Stimulated activated CD8-positive, alpha-beta memory T cell treated with anti-CD3 and anti-CD28 coated beads, Interleukin-2, amount 100 ng/mL, for 48 hours (primary cell): ENCODE measurements at places on chromosomes 3 and 15.

- no peak for DNase-seq
Observed at GRCh38 chr15:65512807-65513416, 4.6 kb downstream of the DPP8 start.

- no peak for DNase-seq
Observed at GRCh38 chr3:62445275-62445674, 71.9 kb upstream of the FEZF2 start.

DNA sequence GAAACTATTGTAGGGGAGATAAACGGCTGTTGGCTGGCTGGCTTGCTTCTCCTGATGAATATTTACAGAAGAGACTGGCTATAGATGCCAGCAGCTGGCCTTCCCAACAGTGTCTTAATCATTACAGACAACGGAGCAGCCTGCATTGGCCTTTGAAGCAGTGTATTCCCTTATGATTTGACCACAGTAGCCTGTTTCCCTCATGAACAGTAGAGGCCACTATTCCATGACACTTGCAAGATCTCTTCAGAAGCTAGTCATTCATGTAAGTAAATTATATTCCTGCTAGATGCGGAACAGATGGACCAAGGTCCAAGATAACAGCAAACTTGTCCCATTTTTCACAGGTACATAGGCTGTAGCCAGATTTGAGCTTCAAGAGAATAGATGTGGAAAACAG, 47.3 kb downstream of the TMCO5A start:
- DNase-seq, result no peak

DNA sequence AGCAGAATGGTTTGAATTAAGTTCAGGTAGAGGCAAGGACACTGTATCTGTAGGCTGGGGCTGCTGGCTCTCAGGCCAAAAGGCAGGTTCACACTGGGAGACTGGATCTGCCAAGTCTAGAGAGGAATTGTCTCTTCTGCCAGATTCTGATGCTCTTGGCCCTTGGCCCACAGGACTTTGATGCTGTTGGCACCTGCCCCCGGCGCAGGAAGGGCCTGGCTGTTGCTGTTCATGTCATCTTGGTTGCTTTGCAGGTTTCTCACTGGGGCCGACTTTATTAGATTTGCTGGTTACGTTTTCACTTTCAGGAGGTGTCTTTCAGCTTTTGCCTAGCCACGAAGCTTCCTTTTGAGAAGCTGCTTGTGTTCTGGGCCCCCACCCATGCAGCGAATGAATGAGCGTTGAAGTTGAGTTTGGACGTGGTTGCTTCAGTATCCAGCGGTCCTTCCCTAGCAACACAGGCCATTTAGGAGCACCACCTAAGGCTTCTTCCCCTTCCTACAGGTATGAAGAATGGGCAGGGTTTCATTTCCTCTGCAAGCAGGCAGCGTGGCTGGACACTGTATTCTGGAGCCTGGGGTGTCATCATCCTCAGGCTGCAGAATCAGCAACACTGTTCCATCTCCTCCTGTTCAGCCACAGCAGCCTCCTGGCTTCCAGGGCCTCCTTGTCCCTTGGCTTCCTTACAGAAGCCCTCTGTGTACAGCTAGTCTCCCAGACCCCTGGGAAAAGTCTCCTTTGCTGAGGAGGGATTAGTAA, 65.6 kb upstream of the PRR23C start:
- no peak for DNase-seq

DNA sequence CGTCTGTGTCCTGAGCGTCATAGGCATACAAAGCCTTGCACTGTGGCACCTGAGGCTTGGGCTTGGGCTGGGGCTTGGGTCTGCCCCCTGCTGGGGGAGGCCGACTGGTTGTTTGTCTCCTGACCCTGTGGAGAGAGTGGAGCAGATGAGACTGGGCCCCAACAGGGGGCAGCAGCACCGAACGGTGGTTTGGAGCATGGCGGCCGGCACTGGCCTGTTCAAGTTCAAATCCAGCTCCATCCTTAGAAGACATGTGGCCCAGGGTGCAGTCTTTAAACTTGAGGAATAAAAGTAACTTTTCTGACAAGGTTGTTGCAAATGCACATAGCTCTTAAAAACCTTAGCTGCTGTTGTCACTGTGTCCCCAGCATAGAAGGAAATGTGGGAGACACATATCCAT, 33.3 kb downstream of the CCNB2 start:
- DNase-seq, result peak; percentile 34

DNA sequence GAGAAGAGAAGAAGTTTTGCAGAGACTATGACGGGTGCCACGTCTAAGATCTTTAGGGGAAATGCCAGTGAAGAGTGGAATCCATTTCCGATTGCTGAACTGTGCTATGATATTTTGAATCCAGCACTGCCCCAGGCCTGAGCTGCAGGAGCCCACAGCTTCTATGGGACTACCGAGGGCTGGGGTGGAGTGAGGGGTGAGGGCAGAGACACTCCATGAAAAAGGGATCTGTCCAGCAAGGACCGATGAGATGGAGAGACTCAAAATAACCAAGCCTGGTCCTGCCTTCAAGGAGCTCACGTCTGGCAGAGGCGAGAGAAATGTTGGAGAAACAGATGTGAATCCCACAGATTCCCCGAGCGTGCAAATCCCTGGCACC, 79.8 kb upstream of the MEF2A start:
- no peak for DNase-seq

DNA sequence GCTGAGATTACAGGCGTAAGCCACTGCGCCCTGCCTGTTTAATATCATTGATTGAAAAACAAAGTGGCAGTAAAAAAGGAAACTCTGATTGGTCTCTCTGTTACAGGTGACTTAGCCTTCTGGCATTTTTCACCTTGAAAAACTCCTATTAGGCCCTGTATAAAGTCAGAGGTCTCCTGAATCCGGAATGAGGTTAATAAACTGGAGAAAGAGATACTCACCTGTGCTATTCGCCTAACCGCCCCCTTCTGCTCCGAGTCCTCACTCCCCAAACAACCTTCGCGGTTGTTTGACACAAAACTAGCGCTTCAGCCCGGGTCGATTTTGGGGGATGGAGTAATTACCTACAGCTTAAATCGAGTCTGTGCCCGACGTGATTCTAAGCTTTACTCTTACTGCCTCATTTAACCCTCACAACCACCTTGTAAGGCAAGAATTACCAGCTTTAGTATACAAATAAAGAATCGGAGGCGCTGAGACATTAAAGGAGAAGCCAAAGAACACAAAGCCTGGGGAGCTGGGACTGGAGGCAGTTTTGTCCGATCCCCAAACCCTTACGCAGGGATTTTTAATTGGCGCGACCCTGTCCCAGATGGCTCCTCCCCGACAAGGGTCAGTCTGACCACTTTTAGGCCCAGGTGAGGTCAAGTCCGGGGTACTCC, 441 bp downstream of the CEP70 start:
- no peak for DNase-seq

- no peak for DNase-seq
Observed at GRCh38 chr15:85906640-85907039, 111.9 kb upstream of the KLHL25 start.

GRCh38 chr3:78221300-78221699, 1181.4 kb downstream of the ROBO2 start:
- no peak for DNase-seq

DNA sequence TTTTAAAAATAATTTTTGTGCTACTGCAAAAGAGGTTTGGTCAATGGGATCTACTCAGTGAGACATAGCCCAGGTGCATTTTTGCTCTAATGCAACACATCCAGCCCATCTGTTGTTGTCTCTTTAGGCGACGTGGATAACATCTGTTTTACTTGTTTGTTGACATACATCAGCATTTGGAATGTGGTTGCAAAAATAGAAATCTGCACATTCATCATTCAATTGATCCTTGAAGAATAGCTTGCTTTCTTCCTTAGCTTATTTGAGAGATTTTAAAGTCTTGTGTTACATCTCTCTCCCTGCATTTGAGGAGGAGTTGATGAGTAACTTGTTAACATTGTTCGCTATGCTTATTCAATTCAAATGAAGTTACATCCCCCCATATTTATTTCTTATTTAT, 1202.3 kb downstream of the NSUN3 start:
- no peak for DNase-seq

DNA sequence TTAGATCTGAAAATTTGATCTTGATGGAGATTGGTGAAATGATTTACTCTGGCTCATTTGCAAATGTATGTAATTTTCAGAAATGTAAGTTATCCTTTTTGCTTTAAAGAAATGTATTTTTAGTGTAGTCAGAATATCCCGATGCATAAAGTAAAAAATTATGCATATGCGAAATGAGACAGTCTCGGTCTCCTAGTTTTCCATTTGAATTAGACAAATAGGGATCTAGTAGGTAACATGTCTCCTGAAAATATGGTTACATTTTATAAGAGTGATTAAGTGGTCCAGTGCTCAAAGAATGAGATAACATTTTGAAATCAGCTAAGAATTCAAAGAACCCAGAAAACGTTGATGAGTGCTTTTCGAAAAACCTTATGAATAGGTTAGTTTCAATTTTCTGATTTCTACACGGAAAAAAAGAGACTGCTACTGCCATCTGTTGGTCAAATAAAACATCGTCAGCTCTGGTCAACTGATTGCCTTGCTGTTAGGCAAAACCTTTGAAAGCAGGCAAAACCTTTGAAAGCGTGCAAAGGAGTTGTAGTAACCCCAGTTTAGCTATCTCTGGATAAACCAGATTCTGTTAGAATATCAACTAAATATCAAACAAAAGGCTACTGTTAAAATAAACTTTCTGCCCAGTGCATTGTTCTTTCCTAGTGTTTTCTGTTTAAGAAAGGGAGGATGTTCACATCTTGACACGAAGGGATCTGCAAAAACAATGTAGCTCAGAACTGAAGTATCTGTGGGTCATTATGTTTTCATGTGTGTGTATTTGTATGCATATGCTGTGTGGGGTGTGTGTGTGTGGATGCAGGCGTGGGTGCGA, 59.3 kb upstream of the CHMP2B start:
- DNase-seq, result no peak

DNA sequence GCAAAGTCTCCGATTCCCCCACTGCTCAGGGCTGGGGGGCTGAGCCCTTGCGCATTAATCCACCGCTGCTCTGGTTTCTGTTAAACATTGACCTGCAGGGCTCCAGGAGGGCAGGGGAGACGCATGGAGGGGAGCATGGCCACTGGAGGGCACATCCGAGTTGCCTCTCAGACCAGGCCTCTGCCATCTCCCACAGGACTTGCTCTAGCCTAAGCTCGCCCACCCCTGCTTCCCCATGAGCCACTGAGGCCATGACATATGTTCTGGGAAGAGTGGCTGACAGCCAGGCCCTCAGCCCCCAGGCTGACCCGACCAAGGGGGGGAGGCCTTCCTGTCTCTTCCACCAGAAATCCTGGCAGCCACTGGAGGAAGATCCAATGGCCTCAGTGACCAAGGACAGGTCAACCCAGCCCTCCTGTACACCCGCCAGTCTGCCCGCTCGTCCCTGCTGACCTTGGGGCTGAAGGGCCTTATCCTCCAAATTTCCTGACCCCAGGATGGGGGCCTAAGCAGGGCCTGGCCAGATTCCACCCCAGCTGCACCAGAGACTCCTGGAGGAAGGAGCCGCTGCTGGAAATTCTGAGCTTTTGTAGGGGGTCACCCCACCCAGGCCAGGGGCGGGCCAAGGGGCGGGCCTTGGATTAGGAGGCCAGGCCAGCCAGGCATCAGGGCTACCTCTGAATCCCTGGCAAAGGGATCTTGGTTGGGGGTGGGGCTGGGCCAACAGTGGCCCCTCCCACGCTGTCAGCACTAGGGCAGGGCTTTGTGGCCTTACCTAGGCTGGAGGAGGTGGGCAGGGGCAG, at the start of gene HYAL1:
TSS of gene HYAL1 (minus strand) at position 562 of the 803 bp plus-strand sequence. CDS start 618 bp downstream, outside the sequence.
- DNase-seq, result no peak
